ENCODE measurements at places on chromosomes 2 and 18.
A peak's percentile ranks its signal among the peaks of the same experiment; 100 is the strongest.

DNA sequence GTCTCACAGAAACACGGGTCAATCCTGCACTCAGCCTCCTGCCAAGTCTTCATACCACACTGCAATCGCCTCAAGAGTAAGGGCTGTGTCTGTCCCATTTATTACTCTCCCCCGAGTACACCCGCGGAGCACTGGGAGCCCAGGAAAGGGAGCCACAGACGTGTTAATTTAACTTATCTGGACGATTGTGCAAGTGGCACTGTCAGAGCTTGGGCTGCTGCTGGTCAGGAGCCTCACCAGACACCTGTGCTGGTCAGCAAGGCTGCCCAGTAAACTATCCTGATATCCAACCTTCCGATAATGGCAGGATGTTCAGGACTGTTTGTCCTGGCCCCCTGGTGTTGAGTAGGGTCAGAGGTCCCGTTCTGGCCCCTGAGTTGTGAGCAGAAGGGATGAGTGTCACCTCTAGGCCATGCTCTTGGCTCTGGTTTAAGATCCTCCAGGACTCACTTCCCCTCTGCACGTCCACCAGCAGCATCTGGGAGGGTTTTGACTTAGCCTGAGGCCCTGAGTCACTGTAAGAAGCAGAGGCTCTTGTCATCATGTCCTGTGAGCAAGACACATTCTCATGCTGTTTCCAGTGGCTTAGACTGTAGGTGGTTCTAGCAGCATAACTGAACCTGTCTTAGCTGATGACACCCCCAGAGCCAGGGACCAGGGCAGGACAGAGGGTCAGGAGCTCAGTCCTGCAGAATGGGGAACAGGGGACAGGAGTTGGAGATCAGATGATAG, 82.5 kb upstream of the ARL4C start:
- DNase-seq: no peak

DNA sequence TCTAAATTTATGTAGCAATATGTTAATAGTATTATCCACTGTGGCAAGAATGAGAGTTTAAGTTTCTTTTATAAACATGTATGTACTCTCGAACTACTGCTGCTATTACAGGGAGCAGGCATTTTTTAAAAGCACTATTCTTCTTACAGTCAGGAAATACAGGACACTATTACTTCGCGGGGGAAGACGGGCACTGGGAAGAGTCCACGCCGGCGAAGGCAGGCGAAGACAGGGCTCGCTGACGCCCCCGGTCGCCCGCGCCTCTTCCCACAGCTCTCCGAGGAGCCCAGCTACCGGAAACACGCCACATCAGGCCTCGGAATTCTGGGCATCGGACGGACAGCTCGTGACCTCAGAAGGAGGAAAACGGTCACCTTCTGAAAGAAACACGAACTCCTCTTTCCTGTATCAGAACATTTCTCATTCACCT, 90.2 kb downstream of the FAM161A start:
- peak; percentile 91 for DNase-seq

GRCh38 chr2:173991856-173992588, 26.8 kb upstream of the SP3 start:
- peak; percentile 16 for DNase-seq

DNA sequence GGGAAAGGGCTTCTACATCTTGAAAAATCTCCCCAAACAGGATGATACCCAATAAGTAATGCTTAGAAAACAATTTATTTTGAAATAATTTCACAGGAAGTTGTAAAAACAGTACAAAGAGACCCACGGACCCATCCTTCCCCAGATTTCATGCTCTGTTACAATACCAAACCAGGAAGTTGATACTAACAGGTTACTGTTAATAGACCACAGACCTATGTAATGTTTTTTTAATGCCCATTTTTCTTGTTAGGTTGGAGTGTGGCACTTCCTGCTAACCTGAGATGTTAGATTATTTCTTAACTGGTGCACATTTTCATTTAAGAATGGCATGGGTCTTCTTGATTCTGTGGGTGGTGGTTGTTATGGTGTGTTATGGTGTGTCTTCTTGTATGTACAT, 21.4 kb upstream of the MGAT5 start:
- no peak for DNase-seq

DNA sequence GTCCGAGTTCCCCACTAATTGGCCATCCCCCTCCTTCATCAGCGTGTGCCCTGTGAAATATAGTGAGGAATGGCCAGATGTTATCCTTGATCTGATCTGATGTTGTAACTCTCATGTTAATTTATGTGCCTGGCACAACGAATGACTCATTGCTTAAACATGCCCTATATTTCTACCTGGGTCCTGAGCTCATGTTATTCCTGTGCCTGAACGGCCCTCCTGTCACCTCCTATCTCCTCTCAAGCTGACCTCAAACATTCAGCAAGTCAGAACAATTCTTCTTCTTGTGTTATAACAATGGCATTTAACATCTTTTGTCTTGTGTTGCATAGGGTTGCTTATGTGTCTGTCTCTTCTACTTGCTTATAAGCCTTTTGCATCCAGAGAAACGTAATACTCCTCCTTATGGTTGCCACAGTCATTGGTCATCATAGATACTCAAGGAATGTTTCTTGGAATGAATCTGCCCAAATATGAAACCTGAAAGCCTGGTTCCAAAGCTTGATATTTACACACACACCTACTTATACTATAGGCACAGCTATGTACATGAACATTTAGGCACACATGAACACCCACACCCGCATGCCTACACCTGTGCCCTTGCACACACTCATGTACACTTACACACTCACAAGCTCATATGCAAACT, 80.2 kb upstream of the PHLPP1 start:
- no peak for DNase-seq

DNA sequence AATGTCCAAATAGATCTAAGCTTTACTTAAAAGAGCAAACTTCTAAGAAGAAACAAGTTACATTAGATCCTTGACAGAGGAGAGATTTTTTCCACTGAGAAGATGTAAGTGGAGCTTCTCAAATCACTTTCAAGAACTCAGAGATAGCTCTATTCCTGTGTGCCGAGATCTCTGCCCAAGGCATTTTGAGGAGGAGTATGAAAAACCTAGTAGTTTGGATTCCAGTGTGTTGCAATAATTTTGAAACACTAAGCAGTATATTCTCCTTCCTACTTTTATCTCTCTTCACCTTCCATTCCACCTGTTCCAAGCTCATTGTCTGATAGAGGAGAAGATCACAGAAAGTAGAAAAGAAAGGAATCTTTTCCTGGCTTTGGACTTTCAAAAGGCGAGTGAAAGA, 192.0 kb upstream of the TANK start:
- DNase-seq: no peak

DNA sequence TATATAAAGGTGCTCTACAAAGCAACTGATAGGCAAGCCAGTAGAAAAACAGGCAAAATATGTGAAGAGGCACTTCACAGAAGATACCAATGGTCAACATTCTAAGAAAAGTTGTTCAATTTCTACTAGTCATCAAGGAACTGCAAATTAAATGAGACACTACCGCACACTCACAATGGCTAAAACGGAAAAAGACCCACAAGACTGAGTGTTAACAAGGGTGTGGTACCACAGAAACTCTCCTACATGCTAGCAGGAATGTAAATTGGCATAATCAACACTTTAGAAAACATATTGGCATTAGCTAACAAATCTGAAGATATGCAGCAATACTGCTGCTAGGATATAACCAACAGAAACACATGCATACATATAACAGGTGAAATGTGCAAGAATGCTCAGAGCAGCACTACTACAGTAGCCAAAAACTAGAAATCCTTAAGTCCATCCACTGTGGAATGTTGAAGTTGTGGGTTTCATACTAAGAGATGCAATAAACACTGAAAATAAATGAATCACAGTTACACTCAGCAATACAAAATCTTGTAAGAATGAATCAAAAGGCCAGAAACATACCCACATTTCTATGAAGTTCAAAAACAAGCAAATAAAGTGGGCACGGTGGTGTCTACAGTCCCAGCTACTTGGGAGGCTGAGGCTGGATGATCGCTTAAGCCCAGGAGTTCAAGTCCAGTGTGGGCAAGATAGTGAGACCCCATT, 9.2 kb downstream of the RNU4ATAC start:
- DNase-seq: no peak

GRCh38 chr2:16066261-16067036, 126.1 kb downstream of the MYCN start:
- DNase-seq: no peak

DNA sequence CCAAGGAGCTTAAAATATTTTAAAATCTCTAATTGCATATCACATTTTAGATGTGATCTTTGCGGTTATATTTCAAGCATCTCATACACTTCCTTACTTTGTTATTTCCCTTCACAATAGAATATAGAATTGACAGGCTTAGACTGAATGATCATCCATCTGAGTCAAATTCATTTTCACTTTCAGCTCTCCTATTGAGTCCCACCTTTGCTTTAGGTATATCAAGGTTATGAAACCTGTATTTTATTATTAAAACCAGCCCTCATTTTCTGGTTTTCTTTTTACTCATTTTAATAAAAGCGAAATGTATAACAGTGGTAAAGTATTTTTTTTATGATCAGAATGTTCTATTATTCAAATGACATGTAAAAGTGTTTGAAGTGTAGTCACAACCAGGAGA, 162.9 kb upstream of the KYNU start:
- no peak for DNase-seq

DNA sequence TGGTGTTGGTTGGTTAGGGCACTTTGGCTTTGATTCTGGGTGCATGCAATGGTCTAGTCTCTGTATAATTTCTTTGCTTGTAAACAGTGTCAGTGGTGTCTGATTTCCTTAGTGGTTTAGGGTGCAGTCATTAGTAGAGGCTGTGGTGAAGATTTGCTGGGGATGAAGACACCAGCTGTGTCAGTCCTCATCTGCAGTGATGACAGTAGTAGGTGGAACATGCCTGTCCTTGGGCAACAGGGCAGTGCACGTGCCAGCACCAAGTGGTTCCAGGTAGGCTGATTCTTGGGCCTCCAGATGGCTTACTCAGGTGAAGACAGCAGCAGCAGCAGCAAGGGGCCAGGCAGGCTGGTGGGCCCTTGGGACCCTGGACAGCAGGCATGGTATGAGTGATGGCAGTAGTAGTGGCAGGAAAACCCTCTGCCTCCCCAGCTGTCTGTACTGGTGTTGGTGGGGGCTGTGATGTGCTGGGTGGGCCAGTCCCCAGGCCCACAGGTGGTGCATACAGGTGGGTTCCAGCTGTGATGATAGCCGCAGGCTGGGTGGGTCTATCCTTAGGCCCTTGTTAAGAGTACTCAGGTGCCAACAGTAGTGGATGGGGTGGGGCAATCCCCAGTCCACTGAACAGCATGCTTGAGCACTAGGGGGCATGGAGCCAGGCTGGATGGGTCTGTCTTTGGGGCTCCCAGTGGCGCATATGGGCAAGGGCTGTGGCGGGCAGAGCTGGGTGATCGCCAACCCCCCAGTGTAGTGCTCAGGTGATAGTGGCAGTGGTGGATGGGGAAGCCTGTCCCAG, 140.7 kb upstream of the THUMPD2 start:
- DNase-seq: no peak

DNA sequence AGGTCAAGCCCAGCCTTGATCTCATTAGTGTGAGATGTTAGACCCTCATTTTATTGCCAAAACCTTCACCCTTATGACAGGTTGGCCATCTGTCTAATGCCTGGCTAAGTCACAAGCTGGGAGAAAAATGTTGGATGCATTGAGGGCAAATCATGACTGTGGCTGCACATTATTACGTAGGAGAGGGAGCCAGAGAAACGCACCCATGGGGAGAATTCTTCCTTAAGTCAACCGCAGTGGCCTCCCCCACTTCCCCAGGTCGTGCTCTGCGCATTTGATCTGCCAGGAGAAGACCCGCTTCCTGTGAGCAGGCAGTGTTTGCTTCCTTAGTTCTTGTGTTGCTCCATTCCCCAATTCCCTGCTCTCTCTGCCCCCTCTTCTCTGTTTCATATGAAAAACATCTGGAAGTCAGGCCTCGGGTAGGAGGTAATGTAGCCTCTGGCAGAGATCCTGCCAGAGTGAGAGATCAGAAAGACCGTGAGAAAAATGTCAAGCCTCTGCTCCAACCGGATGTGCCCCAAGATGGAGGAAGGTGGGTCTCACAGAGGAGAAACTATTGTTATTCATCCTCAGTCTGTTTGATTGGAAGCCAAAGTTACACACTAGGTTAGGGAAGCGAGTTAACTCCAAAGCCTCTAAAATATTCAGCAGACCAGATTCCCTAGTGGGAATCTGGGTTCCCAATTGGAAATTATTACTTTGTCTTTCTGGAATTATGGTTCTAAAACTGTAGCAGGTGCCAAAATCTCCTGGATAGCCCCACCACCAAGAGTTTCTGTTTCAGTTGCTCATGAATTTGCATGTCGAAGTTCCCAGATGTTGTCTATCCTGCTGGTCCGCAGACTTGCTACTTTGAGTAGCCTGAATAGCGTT, 144.3 kb upstream of the PELI1 start:
- peak; percentile 67 for DNase-seq

- no peak for DNase-seq
Measured at GRCh38 chr2:43288417-43289305, 62.3 kb upstream of the ZFP36L2 start.

- no peak for DNase-seq
Measured at GRCh38 chr2:14750433-14750832, 117.9 kb downstream of the LRATD1 start.

- DNase-seq: no peak
Measured at GRCh38 chr2:99404039-99404796, 67.0 kb downstream of the EIF5B start.

DNA sequence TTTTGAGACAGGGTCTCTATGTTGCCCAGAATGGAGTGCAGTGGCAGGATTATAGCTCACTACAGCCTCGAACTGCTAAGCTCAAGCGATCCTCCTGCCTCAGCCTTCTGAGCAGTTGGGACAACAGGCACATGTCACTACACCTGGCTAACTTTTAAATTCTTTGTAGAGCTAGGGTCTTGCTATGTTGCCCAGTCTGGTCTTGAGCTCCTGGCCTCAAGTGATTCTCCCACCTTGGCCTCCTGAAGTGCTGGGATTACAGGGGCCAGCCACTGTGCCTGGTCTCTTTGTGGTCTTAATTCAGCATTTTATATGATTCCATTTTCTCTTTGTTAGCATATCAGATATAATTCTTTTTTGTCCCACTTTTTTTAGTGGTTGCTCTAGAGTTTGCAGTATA, 34.1 kb downstream of the CEP192 start:
- DNase-seq: no peak

DNA sequence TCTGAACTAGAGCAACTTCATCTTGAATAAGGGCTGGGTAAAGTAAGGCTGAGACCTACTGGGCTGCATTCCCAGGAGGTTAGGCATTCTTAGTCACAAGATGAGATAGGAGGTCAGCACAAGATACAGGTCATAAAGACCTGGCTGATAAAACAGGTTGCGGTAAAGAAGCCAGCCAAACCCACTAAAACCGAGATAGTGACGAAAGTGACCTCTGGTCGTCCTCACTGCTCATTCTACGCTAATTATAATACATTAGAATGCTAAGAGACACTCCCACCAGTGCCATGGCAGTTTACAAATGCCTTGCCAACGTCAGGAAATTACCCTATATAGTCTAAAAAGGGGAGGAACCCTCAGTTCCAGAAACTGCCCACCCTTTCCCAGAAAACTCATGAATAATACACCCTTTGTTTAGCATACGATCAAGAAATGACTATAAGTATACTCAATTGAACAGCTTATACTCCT, 109.1 kb downstream of the FIGN start:
- no peak for DNase-seq
